ENCODE measurements at places on chromosomes 5 and 9.
A peak's percentile ranks its signal among the peaks of the same experiment; 100 is the strongest.

GRCh38 chr5:68033961-68034571 lies 181.5 kb upstream of the PIK3R1 start:
- no peak for DNase-seq

DNA sequence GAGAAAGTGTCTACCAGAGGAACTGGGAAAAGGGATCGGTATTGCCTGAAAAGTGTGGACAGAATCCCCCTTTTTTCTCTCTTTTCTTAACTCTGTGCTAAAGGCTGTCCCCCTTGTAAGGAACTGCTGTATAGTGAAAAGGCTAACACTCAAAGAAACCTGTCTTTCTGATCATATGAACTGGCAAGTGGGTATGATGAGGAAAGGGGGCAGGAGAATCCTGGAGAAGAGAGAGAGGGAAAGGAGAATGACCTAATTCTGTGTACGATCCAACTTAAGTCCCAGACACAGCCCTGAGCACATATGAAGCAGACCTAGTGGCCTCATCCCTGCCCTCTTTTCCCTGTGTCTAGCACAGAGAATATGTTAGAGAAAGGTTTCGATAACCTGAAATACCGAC lies 967 bp downstream of the ANKRD31 start:
- DNase-seq, result no peak

DNA sequence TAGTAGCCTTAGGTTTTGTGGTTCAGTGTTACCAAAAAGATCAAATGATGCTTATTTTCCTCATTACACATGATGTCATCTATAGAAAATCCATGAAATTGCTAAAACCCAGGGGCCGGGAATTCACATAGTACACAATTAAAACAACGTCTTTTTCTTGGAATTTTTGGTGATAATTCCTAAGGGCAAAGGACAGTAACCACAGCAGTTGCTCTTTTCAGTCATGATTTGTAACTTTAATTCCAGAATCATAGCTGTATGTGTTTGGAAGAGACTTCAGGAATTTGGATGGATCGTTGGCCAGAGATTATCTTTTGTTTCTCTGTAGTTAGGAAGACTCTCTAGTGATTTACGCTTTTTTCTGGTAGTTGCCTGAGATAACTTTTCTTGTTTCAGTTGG lies 748.7 kb downstream of the TLE4 start:
- DNase-seq, result no peak

DNA sequence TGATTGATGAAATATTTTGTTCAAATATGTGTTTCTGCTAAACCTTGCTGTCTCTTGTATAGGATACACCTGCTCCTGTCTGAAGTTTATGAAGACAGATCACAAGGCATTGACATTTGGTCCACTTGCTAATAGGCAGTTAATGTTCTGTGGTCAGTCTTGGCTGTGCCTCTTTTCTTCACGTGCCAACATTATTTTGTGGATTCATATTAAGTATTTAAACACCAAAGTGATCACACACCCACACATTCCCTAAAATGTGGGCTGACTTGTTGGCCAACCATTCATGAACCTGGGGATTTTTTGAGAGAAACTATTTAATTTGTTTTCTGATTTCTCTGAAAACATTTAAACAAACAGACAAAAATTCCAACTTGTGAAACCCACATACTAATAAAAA lies 33.7 kb downstream of the ZNF462 start:
- DNase-seq, result no peak

DNA sequence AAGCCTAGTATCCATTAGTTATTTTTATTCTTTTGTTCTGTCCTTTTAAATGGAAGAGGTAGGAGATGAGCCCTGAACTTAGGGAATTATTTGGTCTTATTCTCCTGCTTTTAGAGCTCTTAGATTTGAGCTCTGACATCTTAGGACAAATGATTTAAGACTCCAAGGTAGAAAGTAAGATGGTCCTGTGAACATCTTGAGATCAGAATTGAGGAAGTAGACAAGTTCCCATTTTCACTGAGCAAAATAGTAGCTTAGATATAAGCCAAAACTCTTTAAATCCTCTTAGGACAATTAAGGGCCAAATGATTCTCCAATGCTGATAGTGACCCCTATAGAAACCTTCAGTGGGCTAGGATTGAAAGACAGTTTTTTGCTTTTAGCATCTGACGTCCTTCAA lies 53.0 kb upstream of the RUSC2 start:
- no peak for DNase-seq

- DNase-seq, result no peak
These were observed 609.8 kb upstream of the GRAMD2B start for GRCh38 chr5:125813221-125813974.

DNA sequence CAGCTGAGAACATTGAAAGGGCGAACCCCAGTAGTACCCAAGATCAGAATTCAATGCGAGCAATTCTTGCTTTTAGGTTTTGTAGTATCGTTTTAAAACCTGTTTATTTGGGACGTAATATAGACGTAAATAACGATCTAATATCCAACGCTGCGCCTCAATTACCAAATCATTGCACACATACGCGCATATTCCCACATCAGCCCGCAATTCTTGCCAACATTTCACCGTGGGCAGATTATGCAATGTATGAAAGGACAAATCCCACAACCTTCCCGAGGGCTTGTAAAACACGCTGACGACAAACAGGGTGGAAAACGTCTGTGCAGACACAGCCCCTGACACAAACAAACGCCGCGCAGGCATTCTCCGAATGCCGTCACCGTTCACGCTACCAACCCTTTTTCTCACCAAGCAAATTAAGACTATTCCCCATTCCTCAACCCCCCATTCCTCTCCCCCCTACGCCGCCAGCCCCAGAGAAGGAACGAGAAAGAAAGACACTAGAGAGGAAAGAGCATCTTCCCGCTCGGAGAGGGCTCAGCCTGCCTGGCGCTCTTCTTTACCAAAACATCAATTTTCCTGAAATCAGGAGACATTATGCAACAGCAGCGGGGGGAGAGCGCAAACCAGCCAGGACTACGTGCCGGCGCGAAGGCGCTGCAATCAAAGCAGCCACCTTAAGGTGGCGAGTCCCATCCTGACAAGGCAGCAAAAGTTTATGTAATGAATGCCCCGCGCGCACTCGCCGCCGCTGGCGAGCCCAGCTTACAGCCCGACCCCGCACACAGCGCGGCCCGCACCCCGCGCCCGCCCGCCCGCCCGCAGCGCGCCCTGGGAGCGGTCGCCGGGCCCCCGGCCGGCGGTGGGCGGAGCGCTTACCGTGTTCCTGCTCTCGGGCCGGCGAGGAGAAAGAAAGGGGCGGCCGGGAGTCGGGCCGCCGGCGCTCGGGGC lies 597 bp downstream of the NFIL3 start:
- peak; percentile 64 for DNase-seq

DNA sequence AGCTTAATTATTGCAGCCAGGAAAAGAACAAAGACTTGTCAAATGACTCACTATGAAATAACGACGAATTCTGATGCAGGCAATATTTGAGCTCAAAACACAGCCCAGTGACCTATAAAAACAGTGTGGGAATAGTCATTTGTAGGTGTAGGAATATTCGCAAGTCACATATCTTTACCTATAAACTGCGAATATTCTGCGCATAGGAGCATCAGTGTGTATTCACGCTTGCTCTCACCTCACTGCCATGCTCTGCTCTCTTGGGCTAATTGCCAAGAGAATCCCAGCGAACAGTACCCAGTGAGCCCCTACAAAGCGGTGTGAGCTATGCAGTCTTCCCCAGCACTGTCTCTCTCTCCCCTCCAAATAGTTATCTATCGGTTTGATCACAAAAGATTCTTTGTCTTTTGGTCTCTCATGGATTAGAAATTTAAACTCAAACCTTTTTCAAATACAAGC lies 74.2 kb downstream of the ST8SIA4 start:
- DNase-seq, result no peak

DNA sequence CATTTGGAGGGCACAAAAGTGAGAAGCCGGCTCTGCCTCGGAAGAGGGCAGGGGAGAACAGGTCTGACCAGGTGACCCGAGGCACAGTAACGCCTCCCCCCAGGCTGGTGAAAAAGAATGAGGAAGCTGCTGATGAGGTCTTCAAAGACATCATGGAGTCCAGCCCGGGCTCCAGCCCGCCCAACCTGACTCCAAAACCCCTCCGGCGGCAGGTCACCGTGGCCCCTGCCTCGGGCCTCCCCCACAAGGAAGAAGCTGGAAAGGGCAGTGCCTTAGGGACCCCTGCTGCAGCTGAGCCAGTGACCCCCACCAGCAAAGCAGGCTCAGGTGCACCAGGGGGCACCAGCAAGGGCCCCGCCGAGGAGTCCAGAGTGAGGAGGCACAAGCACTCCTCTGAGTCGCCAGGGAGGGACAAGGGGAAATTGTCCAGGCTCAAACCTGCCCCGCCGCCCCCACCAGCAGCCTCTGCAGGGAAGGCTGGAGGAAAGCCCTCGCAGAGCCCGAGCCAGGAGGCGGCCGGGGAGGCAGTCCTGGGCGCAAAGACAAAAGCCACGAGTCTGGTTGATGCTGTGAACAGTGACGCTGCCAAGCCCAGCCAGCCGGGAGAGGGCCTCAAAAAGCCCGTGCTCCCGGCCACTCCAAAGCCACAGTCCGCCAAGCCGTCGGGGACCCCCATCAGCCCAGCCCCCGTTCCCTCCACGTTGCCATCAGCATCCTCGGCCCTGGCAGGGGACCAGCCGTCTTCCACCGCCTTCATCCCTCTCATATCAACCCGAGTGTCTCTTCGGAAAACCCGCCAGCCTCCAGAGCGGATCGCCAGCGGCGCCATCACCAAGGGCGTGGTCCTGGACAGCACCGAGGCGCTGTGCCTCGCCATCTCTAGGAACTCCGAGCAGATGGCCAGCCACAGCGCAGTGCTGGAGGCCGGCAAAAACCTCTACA lies 11.8 kb downstream of the QRFP start:
- no peak for DNase-seq

DNA sequence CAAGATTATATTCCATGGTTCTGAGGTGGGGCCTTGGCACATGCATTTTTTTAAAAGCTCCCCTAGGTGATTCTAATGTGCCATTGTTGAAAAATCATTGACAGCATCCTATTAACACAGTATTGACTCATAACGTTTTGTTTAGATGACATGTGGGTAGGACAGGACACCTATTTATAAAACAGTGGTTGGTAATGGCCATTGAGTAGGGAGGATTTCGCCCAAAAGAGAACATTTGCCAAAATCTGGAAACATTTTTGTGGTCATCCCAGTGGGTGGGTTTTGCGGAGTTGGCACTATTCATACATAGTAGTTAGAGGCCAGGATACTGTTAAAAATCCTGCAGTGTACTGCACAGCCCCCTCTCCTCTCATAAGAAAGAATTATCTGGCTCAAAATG lies 6.4 kb upstream of the CHD1 start:
- no peak for DNase-seq

GRCh38 chr5:158881091-158881880 lies 218.4 kb downstream of the EBF1 start:
- DNase-seq, result no peak

DNA sequence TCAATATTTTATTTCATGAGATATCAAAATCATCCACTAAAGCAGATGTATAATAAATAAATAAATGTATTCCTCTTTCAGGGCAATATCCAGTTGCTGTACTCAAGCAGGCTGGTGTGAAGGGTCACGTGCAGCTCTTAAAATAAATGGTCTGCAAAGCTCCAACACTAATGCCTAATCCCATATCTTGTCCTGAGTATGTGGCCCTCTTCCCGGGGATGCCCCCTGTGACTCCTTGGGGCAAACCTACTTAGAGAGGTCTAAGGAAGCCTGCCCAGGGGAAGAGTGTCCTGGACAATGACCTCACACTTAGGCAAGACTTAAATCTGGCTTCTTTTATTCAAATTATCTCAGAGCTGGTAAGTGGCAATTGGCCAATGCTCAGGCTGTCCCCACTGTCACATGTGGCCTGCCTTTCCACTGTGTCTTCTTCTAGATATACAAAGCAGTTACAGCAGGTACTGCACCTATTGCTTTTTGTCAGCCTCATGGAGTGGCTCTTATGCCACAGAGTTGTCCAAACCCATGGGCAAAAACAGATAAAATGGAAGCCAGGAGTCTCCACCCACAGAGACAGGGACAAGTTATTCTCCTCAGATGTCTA lies 55.3 kb downstream of the SEMA5A start:
- no peak for DNase-seq

GRCh38 chr5:3121813-3122212 lies 370.3 kb upstream of the IRX2 start:
- no peak for DNase-seq

- no peak for DNase-seq
These were observed 34.8 kb downstream of the SECISBP2 start for GRCh38 chr9:89352874-89353649.

GRCh38 chr5:43712081-43712480 lies 109.1 kb downstream of the NNT start:
- no peak for DNase-seq

- DNase-seq, result no peak
These were observed 81.6 kb upstream of the TNFAIP8 start for GRCh38 chr5:119274030-119274766.

DNA sequence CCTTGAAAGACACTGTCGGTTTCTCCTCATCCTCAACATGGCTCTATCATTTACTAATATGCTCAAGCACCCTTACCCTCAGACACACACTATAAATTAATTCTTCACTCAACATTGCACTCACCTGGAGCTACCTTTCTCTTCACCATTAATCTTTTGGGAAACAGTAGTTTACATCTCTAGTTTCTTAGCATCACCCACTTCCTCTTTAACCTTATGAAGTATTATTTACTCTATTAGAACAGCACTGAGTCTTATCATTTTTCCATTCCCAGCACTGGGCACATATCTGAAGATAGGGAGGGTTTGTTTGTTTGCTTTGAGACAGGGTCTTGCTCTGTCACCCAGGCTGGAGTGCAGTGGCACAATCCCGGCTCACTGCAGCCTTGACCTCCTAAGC lies 213.5 kb downstream of the SMARCA2 start:
- no peak for DNase-seq

- no peak for DNase-seq
These were observed 81.5 kb upstream of the PTCH1 start for GRCh38 chr9:95598236-95598635.

DNA sequence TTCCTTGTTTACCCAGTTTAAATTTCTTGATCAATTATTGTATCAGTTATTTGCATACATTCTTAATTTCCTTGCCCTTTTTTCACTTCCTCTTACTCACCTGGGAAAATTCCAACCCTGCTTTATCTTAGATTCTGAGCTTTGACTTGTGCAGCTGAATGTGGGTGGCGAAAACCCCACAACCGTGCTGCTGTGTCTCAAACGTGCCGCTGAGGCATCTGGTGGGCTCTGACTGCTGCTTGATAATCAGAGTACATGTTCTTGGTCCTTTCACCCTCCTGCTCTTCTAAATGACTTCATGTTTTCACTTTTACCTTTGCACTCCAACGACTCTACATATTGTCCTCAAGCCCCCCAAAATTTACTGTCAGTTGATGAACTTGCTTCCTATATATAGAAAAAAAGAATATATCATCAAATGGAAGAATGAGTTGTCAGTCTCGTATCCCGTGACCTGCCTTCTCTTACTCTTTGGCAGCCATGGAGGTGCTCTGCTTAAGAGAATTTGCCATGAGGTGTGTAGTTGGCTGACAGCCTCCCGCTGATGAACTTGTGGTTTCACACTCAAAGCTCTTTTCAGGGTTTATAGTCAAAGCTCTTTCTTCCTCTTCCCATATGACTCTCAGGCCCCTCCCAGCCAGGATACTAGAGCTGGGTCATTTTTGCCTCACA lies 14.0 kb upstream of the JAK2 start:
- no peak for DNase-seq

Data from 8988T (cell line).